ENCODE measurements at places on chromosomes 6 and 20. TPM values are rescaled to one million over a fixed set of nuclear protein-coding genes. Genes with fewer than 3 reads are reported as not detected.
A peak's percentile ranks its signal among the peaks of the same experiment; 100 is the strongest.

TBX18 gene
- not detected for total RNA-seq

- no peak for DNase-seq
Measured at GRCh38 chr6:142624978-142625715, 319.8 kb downstream of the HIVEP2 start.

- DNase-seq: no peak
Measured at GRCh38 chr6:6386010-6386409, 65.5 kb upstream of the F13A1 start.

WFDC5 gene
- total RNA-seq: not detected

DNA sequence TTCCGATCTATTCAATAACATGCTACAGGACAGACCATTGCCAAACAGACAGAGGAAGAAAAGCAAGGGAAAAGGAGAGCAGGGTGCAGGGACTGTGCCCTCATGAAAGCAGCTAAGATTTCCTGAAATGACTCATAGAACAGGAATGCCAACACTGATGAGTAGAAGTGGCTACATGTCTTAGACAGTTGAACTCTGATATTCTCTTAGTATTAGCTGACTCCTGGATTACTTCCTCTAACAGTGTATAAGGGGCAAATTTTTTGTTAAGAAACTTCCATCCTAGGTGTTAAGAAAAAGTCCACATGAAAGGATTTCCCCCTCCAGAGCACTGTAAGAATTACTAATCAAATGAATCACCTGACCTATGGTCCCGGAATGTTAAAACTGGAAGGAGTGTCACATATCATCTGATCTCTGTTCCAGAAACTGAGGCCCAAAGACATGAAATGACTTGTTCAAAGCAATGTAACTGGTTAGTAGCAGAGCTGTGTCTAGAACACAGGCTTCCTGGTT is 224.9 kb downstream of the IBTK start:
- no peak for DNase-seq

ABHD16B gene
- not detected for total RNA-seq

ITPA gene
- 18.2 TPM for total RNA-seq

PACSIN1 gene
- total RNA-seq: 0.41 TPM

- DNase-seq: no peak
Measured at GRCh38 chr6:164079275-164079600, 664.7 kb downstream of the QKI start.

DNA sequence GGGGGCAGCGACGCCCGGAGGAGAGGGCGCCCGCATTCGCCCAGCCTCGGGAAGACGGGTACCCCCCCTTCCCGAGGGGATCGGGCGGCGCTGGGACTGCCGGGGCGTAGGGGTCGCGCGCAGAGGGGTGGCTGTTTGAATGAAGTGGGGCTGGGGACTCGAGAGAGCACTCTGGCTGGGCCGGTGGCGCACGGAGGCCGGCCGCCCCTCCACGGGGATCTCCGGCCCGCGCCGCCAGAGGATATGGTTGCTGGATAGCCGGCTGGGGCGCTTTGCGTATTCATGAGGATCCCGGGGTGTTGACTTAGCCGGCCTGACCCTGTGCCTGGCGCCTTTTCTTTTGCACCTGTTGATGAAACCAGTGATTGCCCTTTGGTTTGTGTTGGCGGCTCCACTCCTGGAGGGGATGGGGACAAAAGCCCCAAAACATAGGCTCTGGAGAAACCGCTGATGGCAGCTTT is 469 bp downstream of the SYNJ2 start:
- DNase-seq: peak; percentile 74

DNA sequence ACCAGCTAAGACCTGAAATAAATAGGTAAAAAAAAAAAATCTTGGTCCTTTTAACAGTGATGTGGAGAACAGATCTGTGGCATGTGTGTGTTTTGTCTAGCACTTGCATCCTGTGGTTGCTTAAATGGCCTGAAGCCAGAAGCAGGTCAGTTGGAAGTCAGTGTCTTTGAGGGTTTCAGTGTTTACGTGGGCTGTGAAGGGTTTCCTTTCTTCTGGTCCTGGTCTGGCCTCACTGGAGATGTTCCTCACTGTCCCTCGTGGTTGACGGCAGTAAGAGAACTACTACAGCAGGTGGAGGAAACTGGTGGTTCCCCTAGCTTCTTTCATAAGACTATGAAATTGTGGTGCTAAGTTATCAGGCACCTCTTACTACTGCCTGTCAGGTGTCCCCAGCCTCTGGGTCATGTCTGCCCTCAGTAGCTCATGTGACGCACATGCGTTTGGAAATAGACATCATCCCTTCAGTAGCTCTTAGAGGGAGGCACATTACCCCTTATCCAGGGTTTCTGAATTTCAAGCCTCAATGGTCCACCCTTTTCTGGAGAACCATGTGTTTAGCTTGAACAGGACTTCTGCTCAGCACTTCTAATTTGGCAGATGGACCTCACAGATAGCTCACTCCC is 59.4 kb upstream of the SCP2D1 start:
- DNase-seq: no peak

DNA sequence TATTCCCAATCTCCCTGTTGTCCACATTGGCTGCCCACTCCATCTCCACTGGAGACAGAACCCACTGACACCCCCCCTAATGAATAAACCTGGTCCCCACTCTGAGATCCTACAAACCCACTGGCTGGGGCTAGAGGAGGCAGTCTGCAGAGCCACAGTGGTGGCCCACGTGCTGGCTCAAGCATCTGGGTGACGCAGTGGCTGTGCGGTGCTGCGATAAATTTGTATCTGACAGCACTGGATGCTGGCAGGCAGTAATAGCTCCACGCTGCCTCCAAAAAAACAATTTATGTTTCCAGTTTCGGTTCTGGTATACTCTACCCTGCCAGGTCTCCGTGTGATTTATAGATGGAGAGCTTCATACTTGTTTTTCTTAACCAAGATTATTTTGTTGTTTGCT is 87.1 kb upstream of the SYNDIG1 start:
- DNase-seq: no peak

DNA sequence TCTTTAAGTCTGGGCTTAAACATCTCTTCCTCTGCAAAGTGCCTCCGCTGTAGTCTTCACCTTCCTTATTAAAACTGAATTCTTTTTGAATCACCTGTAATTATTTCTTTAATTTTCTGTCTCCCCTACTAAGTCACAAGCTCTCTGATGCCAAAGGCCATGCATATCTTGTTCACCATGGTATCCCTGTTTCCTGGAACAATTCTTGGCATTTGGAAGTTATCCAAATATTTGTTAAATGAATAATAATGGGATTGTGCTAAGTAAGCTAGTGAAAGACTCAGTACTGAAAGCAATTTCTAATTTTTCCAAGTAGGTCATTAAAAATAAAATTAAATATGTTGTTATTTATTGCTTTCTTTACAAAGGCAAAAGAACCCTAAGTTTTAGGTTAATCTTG is 12.2 kb downstream of the SNAP91 start:
- DNase-seq: no peak

ATP6V1G2 gene
- 8.8 TPM for total RNA-seq

GRCh38 chr6:159121486-159121885 is 47.7 kb upstream of the FNDC1 start:
- DNase-seq: no peak

- DNase-seq: no peak
Measured at GRCh38 chr6:7976485-7977056, 66.0 kb upstream of the TXNDC5 start.

GRCh38 chr6:145213614-145214013 is 521.7 kb downstream of the EPM2A start:
- no peak for DNase-seq

GRCh38 chr6:78430521-78430920 is 436.8 kb upstream of the IRAK1BP1 start:
- DNase-seq: no peak

GRCh38 chr20:51065615-51066014 is 42.7 kb upstream of the KCNG1 start:
- DNase-seq: no peak

GRCh38 chr6:21767891-21768648 is 174.5 kb downstream of the SOX4 start:
- no peak for DNase-seq

GRCh38 chr6:30006170-30007131 is 54.6 kb upstream of the POLR1H start:
- DNase-seq: peak; percentile 46

GRCh38 chr20:57130160-57130772 is 136.2 kb downstream of the BMP7 start:
- DNase-seq: no peak

- no peak for DNase-seq
Measured at GRCh38 chr20:23397961-23398360, 23.3 kb downstream of the NAPB start.

- no peak for DNase-seq
Measured at GRCh38 chr6:97322226-97322625, 39.2 kb upstream of the MMS22L start.

DNA sequence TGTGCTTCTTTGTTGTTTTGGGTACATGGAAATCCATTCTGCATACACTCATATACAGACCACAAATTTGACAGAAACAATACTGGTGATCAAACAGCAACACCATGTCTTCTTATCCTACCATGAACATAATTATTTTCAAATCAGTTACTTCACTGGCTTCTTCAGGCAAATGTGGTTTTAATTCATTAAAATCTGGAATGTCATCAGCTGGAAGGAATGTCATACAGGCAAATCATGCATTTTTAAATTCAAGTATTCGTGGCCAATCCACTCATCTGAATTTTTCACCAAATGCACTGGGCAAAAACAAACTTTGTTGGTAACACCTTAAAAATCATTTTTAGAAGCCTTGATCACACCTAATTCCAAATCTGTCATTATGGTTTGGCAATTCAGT is 59.3 kb downstream of the KIF6 start:
- DNase-seq: no peak

- no peak for DNase-seq
Measured at GRCh38 chr20:14556206-14556605, 218.8 kb upstream of the FLRT3 start.

DNA sequence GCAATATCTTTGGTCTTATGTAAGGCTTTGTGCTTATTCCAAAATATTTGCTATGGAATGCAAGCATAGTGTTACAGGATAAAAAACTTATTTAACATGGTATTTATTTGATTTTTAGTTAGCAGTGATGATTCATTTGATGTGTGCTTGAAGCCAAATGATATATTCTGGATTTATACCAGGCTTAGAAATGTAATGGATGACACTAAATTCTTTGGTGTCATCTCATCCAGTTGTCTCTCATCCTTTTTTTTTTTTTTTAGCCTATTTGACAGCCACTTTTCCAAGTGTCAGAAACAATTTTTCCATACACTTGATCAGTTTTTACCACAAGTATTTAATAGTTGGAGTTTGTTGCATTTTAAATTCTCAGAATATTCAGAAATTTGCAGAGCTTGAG is 515.3 kb downstream of the CDKAL1 start:
- DNase-seq: no peak

SNX9 gene
- 17.8 TPM for total RNA-seq

DNA sequence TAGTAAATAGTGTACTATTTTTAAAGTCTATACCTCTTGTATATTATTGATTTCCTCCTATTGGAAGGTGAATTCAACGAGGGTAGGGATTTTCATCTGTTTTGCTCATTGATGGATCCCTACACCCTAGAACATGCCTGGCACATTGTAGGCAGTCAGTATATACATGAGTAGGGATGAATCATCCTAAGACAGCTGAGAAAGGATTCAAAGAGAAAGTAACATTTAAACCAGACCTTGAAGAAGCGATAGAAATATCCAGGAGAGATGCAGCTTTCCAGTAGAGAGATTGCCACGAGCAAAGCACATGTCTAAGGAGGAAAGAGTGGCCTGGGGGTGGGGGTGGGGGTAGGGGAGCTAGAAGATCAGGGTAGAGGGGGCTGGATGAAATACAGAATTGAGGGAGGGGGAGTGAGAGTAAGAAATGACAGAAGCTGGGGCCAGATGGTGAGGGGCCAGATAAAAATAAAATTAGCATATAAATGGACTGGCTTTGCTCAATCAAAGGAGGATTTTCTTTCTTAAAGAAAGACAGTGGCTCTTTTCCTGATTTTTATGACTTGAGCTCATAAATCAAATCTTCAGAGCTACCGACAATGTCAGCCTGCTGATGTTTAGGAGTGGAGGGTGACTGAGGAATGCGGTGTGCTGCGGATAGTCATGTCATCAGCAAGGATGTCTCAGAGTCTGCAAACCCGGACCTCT is 168.2 kb downstream of the SAMD5 start:
- DNase-seq: no peak

IL17A gene
- not detected for total RNA-seq

- peak; percentile 38 for DNase-seq
Measured at GRCh38 chr20:38714308-38714707, 10.0 kb upstream of the SLC32A1 start.

LAMP5 gene
- total RNA-seq: 3.2 TPM

SLC17A3 gene
- total RNA-seq: not detected

GRCh38 chr6:44775121-44775520 is 387.6 kb downstream of the CDC5L start:
- no peak for DNase-seq

- DNase-seq: no peak
Measured at GRCh38 chr20:48139262-48140041, 354.2 kb upstream of the SULF2 start.

DNA sequence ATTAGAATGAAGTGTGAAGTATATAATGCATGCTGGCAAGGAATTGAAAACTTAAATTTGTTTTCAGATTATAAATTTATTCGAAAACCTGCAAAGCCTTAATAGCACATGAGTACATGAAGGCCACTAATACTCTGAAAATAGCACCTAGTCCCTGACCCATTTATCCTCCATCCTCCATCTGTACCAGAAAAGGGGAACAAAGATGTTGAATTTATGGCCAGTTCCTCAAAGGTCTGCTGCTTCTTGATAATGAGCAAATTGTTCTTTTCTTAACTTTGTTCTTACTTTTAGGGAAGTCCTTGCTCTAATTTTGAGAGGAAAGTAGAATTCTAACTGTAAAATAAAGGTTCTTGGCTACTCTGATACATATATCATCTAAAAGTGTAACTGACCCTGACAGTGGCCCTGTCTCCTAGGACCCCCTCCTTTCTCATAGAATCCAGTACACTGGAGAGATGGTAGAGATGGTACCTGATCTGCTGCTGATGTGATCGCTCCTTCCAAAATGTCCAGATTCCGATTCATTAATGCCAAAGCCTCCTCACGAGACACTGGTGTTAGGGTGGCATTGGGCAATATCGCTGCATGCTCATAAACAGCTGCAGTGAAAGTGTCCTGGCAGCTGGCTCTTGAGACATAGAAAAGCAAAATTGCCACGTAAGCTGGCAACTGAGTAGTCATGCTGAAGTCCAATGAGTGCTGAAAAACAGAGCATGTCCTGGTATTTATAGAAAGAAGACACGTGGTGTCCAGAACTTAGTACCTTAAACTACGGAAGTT is at the start of gene VNN1:
TSS of gene VNN1 (minus strand) at position 704 of the 783 bp plus-strand sequence. CDS start at position 684, 20 bp downstream.
- DNase-seq: no peak

DNA sequence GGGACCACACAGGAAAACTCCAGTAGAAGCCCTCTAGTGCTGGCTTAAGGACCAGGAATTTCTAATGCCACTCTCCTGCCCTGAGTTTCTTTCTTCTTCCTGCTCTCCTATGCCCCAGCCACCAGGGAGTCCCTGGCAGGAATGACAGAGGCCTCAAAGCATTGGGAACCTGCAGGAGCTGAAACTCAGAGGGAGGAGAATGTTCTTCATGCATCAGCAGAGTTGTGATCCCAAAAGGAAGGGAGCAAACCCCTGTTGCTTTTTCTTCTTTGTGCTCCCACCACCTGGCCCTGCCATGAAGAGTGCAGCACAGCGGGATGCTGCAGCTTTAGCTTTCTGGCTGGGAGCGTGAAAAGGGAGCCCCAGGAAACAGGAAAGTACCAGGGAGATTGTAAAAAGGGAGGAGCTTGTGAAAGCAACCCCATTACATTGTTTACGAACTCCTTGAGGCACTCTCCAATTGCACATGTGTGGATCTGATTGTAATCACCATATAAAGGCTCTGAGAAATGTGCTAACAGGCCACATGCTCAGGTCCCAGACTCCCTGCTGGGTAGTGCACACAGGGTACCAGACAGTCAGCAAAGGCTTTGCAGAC is 34.7 kb upstream of the FKBP1A start:
- DNase-seq: peak; percentile 80

ZSCAN23 gene
- 20.4 TPM for total RNA-seq

Measured in neural progenitor cell (in vitro differentiated cells).